ENCODE measurements at places on chromosomes 6 and 20. TPM values are rescaled to one million over a fixed set of nuclear protein-coding genes. Genes with fewer than 3 reads are reported as not detected.

DNA sequence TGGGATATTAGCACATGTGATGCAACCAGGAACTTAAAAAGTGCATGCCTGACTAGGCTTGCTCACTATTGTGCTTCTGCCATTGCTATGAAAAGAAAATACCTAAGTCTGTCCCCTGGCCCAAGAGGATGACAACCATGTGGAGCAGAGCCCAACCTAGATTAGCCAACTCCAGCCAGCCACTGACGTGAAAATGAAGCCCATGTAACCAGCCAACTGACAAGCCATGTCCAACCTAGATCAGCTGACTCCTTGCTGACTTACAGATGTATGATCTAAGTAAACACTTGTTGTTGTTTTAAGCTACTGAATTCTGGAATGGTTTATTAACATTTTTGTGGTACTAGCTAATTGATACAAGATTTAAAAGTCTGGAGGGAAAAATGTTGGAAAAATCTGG lies 47.5 kb downstream of the PIGU start:
- no peak for DNase-seq

DNA sequence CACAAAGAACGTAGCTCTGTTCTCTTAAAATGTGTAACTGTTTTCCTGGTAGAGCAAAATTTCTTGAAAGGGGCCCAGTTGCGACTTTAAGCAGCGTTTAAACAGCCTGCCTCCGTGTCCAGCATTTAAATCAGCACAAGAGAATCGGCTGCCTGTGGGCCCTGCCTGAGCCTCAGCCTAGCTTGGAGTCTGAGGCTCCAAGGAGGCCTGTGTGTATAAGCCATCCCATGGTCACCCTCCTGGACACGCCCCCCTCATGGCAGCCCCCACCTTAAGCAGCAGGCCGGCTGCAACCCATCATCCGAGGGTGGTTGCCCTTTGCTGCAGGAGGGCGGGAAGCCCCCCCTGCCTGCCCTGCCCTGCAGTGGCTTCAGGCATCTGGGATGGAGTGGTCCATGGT lies 18.9 kb downstream of the SDCBP2 start:
- DNase-seq: no peak

GRCh38 chr6:119205911-119206618 lies 127.6 kb upstream of the FAM184A start:
- no peak for DNase-seq

- DNase-seq: peak; percentile 25
Measured at GRCh38 chr6:157510323-157511188, 129.6 kb downstream of the ZDHHC14 start.

- no peak for DNase-seq
Measured at GRCh38 chr6:17869753-17870050, 117.7 kb downstream of the KIF13A start.

- DNase-seq: no peak
Measured at GRCh38 chr6:98586163-98586562, 248.2 kb upstream of the POU3F2 start.

- DNase-seq: no peak
Measured at GRCh38 chr6:86153521-86153920, 510.8 kb upstream of the SYNCRIP start.

DNA sequence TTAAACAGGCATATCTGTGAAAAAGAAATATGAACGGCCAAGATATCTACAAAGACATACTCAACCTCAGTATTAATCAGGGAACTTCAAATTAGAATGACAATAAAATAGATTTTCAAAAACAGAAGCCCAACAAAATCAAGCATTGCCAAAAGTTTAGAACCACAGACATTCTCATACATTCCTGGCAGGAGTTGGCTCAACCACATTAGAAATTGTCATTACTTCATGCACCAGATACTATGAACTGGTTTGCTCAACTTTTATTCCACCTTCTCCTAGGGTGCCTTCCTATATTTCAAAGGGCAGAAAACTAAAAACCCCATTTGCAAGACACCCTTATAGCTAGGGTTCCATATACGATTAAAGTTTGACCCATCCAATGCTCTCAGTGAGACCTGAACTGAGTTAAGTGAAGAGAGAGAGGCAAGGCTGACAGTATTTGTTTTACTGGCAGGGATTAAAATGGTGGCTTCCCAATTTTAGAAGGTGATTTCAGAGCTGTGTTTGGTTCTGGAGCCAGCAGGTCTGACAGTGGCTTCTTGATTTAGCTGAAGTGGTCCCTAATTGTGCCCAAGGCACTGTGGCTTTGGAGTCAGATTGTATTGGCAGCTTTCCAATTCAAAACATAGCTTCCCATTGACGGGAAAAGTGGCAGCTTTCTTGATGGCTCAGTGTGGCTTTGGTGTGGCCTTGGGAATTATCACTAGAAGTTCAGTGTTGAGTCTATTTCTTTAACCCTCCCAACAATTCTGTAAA lies 77.1 kb upstream of the CDYL start:
- DNase-seq: no peak

SRSF12 gene
- total RNA-seq: 0.78 TPM

SFTA2 gene
- not detected for total RNA-seq

GRCh38 chr20:2814587-2815051 lies at the start of gene C20orf141:
TSS of gene C20orf141 (plus strand) at chr20:2814987. CDS start at chr20:2815185, 198 bp downstream.
- DNase-seq: no peak
